Fibroblast of skin of right quadriceps (primary cell): ENCODE measurements at places on chromosomes 16 and 17.

DNA sequence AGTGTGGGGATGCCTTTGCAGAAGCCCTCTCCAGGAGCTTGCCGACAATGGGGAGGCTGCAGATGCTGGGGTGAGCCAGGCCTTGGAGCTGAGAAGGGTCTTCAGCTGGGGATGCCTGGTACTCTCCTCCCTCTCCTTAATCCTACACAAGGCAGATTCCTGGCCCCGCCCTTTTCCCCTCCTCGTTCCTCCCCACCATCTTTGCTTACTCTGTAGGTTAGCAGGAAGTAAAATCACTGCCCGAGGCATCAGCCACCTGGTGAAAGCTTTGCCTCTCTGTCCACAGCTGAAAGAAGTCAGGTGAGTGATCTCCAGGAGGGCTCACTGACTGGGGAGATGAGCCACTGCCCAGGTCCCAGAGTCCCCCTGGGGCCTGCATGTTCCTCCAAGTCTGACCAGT lies 38.7 kb downstream of the NLRC5 start:
- no peak for DNase-seq

DNA sequence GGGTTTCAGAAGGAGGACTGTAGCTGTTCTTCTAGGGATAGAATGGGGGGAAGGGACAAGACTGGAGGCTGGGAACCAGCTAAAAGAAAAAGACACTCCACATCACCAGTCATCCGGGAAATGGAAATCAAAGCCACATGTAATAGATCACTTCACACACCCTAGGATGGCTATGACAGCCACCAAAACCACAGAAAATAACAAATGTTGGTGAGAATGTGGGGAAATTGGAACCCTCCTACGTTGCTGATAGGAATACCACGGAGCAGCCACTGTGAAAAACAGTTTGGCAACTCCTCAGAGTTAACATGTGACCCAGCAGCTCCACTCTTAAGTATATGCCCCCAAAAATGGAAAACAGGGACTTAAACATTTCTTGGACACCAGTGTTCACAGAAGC lies 2.3 kb downstream of the TLE7 start:
- DNase-seq: peak; percentile 32

DNA sequence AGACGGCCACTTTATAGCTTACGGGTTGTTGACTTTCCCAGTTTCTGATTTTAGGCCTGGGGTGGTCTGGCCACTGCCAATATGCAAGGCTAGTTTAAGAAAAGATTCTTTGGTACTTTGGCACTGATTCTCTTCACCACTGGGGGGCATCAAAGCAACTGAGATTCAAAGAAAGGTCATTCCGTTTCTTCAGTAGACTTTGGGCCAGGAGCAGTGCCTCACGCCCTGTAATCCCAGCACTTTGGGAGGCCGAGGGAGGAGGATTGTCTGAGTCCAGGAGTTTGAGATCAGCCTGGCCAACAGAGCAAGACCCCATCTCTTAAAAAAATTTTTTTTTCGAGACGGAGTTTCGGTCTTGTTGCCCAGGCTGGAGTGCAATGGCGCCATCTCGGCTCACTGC lies 53.0 kb downstream of the RPA1 start:
- peak; percentile 40 for DNase-seq

- peak; percentile 38 for DNase-seq
These were observed 18.6 kb downstream of the PRCD start for GRCh38 chr17:76558198-76559095.

GRCh38 chr17:5922476-5922875 lies 147.7 kb upstream of the WSCD1 start:
- DNase-seq: no peak

- peak; percentile 58 for DNase-seq
These were observed 92.0 kb upstream of the CDH5 start for GRCh38 chr16:66274335-66275110.

GRCh38 chr16:77288222-77288621 lies 89.0 kb downstream of the SYCE1L start:
- peak; percentile 85 for DNase-seq

- DNase-seq: peak; percentile 26
These were observed 6.2 kb upstream of the KANSL1 start for GRCh38 chr17:46199379-46199778.

- no peak for DNase-seq
These were observed 140.2 kb upstream of the CDC42EP4 start for GRCh38 chr17:73452009-73452408.

DNA sequence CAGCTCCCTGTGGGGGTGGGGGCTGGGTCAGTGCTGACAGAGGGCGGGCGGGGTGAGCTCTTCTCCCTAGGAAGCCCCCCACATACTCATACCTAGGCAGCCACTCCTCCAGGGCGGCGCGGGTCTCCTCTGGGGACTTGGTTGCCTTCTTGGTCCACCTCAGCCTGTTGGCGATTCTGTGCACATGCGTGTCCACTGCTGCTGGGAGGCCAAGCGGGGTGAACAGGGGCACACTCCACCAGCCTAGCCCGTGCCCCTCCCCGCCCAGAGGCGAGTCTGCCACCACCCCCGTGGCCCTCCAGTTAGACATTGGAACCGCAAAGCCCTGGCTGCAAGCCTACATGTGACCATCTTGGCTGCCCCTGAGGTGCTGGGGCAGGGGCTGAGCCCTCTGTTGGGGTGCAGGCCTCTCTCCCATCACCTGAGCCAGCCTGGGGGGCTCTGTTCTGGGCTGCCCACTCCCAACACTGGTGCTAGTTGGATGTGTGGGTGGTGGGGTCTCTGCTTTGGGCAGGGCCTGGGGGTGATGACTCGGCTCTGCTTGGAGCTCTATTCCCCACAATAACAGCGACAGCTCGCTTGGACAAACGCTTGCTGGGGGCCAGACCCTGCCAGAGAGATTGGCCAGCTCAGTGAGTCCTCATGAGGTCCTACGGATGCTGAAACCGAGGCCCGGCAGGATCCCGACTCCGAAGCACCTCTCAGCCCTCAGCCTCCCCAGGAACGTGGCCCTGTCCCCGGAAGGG lies 7.4 kb downstream of the NTHL1 start:
- no peak for DNase-seq

- DNase-seq: no peak
These were observed 134.1 kb upstream of the TOX3 start for GRCh38 chr16:52680993-52681392.

DNA sequence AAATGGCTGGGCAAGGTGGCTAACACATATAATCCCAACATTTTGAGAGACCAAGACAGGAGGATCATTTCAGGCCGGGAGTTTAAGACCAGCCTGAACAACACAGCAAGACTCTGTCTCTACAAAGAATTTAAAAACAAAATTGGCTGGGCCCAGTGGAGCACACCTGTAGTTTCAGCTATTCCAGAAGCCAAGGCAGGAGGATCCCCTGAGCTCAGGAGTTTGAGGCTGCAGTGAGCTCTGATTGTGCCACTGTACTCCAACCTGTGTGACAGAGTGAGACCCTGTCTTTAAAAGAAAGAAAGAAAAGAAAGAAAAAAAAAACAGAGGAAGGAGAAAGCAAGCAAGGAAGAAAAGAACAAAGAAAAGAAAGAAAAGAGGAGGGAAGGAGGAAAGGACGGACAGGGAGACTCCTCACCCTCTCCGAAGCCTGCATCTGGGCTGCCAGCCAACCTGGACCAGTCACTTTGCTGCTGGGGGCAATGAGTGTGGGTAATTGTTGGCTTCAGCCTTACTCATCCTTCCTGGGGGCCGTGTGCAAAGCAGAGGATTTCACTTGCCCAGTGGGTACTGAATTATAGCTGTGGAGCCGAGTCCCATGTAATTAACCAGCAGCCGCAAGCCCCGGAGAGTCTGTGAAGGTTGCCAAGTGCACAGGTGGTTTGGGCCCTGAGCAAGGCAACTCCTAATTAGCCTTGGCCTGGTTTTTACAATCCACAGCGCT lies 6.7 kb upstream of the MT4 start:
- peak; percentile 77 for DNase-seq

- no peak for DNase-seq
These were observed 25.4 kb downstream of the CTU2 start for GRCh38 chr16:88731699-88732098.

GRCh38 chr17:46929413-46929812 lies 6.5 kb downstream of the GOSR2 start:
- peak; percentile 61 for DNase-seq

DNA sequence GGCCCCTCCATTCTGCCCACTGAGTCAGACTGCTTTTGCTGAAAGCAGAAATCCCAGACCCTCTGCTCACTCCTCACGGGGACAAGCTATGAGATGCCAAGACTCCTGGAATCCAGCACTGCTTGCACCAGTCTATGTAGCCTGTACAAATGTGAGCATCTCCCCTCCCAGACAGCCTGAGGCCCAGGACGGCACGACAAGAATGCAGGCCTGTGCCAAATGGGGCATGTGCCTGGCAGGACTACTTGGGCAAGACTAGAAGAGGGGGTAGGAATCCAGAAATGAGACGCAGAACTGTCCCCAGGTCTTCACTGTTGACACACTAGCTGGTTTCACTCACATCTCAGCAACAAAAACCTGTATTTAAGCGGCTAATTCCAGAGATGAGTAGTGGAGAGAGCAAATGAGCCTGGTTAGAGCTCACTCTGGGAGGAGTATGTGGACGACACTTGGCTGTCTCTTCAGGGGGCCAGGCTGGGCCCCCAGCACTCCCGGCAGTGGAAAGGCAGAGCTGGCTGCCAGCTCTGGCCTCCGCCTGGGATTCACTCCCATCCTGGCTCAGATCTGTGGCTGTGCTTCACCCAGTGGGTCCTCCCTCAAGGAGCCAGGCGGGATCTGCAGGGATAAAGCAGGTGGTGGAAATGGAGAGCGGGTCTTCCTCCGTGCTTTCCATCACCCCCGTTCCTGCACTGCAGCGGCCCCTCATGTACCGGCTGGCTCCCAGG lies 2.9 kb upstream of the MYO1C start:
- DNase-seq: no peak

DNA sequence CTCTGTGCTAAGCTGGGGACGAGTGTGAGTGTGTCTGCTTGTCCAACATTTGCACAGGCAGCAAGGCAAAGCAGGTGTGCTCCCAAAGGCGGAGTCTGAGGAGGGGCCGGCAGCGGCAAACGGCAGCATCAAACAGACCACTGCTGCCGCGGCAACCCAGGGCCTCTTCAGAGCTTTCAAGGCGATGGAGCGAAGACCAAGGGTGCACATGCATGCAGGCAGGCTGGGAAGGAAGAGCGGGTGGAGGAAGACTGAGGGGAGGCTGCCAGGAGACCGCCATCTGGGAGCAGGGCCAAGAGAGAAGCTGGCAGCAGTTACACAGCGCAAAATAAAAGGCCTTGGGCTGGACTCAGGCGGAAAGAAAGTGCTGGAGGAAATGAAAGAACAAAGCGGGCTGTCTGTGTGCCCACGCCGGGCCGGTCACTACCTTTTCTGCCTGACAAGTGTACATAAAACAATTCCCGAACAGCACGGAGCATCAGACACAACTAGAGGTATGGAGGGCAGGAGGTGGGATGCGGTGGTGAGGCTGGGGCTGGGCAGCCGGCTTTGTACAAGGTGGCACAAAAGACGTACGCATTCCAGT lies 8.5 kb downstream of the TIMM22 start:
- peak; percentile 52 for DNase-seq

DNA sequence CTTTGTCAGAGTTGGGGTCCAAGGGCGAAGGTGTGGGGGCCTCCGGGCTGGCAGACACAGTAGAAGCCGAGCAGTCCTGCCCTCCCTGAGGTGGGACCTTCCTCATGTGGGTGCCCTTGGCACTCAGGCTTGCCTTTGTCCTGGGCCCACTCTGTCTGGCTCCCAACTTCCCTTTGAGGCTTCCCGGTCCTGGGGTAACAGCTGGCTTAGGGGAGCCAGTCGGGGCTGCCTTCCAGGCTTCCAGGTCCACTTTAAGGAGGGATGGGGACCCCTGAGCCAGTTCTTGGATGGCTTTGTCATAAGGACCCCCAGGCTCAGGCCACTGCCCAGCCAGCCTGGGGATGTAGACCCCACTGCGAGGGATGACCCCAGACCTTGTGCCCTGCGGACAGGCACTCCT lies 7.8 kb downstream of the GAS2L2 start:
- DNase-seq: no peak

- no peak for DNase-seq
These were observed 78.6 kb downstream of the RBFOX3 start for GRCh38 chr17:79532107-79532790.

- peak; percentile 68 for DNase-seq
These were observed 85.6 kb downstream of the FOXL1 start for GRCh38 chr16:86663685-86664521.

DNA sequence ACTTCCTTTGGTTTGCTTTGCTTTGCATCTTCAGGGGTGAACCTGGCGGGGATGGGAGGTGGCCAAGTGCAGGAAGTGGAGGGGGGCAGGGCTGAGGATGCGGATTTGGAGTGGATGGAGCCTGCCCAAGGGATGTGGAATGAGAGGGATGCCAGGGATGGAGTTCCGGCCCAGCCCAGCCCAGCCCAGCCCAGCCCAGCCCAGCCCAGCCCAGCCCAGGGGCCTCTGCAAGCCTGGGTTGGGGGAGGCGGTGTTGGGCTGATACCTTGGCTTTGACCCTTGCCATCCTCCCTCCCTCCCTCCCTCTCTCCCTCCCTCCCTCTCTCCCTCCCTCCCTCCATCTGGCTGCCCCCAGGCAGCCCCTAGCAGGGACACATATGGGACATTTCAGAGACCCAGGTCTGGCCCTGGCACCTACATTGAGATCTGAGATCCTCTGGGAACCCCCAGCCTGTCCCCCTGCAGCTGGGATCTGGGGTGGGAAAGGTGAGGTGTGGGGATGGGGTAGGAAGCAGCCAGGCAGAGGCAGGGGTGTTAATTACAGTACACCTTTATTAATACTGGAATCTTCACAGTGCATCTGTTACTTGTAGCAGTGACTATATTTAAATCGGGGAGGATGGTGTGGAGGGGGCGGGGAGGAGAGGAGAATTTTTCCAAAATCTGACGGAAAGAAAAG lies 14.5 kb downstream of the IL34 start:
- no peak for DNase-seq

GRCh38 chr17:51546114-51546513 lies 285.8 kb downstream of the UTP18 start:
- DNase-seq: no peak

- no peak for DNase-seq
These were observed 20.5 kb downstream of the VMP1 start for GRCh38 chr17:59727817-59728533.

DNA sequence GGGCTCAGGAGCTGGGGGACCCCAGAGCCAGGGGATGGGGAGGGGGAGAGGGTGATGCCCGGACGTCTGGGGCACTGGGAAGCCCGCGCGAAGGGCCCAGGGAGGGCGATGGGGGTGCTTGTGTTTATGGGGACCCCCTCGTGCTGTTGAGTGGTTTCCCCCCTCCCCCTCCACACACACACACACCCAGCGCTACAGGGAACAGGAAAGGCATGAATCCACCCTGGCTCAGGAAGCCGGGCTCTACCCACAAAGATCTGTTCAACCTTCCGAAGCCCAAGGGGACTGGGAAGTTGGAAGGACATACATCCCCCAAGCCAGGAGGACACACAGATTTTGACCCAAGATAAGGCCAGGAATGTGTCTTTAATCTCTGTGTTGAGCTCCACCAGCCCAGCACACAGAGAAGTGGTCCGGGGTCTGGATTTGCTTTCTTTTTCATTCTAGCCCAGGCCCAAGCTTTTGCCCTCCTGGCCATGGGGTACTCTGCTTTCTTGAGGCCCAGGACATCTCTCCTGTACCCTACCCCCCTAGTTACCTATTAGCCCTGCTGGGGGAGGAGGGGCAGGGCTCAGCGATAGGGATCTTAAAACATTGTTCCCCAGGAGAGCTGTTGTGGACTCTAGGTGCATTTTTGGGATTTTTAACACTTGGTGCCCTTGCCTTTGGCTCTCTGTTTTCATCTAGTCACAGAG lies 1.2 kb downstream of the UBALD2 start:
- DNase-seq: peak; percentile 44

GRCh38 chr16:56413381-56413780 lies 12.0 kb downstream of the AMFR start:
- no peak for DNase-seq
